ENCODE measurements at places on chromosomes 3 and 15.
A peak's percentile ranks its signal among the peaks of the same experiment; 100 is the strongest.

GRCh38 chr15:34335176-34336032 is 2.2 kb downstream of the SLC12A6 start:
- DNase-seq: peak; percentile 22

- no peak for DNase-seq
Observed at GRCh38 chr3:55405436-55405835, 81.7 kb downstream of the WNT5A start.

DNA sequence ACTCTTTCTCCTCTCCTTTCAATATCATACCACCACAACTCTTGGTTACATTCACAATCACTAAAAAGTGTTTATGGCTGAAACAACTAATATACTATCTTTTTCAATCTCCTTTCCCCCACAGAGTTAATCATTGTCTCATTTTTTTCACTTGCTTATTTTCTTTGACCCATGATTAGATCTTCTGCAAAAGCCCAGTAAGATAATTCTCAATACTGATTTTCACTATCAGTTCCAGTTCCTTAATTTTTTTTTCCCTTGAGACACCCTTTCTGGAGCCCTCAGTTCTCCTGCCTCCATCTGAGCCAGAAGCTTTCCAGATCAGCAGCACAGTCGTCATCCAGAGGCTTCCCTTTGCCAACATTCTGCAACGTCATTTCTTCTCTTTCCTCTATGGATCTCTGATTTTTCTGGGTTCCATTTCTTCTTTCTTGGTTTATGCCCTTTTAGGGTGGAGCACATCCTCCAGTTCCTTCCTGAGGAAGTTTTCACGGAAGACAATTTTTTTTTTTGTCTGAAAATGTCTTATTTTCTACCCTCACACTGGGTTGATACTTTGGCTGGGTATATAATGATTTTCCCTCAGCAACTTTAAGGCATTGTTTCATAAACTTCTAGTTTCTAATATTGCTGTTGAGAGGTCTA is 88.7 kb upstream of the C15orf39 start:
- DNase-seq: no peak

- DNase-seq: no peak
Observed at GRCh38 chr15:73845507-73845906, 27.9 kb upstream of the TBC1D21 start.

- peak; percentile 95 for DNase-seq
Observed at GRCh38 chr15:99059010-99059981, 45.6 kb upstream of the SYNM start.

Data from hepatic stellate cell (primary cell).